ENCODE measurements at places on chromosomes 13 and 19.

DNA sequence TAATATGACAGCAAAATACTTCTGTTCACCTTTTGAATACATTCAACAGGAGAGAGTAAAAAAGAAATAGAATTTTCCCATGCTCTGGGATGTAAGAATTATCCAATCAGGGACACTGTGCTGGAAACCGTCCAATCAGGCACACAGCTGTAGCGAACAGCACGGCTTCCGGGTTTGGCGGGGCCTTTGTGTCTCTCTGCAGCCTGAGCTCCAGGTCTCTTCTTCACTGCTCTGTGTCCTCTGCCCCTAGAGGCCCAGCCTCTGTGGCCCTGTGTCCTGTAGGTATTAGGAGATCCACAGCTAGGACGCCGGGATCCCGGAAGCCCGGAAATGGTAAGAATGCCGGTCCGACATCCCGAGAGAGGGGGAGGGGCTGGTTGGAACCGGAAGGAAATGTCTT is 92.7 kb downstream of the ZNF737 start:
- DNase-seq, result no peak

DNA sequence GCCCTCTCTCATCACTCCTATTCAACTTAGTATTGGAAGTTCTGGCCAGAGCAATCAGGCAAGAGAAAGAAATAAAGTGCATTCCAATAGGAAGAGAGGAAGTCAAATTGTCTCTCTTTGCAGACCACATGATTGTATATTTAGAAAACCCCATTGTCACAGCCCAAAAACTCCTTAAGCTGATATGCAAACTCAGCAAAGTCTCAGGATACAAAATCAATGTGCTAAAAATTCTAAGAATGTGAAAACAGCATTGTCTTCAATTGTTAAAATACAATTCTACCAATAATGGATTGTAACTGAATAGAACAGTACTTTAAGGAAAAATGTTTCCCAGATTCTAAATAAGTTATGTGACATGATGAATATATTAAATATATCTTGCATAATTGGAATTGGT is 2269.2 kb upstream of the PCDH20 start:
- no peak for DNase-seq

DNA sequence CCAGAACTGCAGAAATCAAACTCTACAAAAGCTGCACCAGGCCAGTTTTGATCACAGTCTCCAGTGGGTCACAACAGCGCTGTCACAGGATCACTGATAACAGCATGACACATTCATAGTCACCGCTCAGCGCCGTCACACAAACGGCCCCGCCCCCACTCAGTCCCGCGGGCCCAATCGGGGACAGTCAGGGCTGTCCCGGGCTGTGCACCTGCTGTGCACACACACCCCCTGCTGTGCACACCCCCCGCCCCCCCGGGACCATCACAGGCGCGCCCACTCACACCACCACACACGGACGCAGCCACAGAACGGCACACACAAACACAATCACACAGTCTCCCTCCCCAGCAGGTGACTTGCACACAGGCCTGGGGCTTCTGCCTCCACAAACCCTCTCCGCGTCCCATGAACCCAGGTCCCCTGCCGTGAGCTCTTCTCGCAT is 435 bp upstream of the ZNF382 start:
- peak; percentile 89 for DNase-seq

- no peak for DNase-seq
Measured at GRCh38 chr13:90622541-90622940, 724.9 kb upstream of the MIR17HG start.

GRCh38 chr19:39506944-39507714 is 7.8 kb upstream of the SELENOV start:
- peak; percentile 59 for DNase-seq

- no peak for DNase-seq
Measured at GRCh38 chr13:112530861-112531260, 57.1 kb downstream of the TUBGCP3 start.

DNA sequence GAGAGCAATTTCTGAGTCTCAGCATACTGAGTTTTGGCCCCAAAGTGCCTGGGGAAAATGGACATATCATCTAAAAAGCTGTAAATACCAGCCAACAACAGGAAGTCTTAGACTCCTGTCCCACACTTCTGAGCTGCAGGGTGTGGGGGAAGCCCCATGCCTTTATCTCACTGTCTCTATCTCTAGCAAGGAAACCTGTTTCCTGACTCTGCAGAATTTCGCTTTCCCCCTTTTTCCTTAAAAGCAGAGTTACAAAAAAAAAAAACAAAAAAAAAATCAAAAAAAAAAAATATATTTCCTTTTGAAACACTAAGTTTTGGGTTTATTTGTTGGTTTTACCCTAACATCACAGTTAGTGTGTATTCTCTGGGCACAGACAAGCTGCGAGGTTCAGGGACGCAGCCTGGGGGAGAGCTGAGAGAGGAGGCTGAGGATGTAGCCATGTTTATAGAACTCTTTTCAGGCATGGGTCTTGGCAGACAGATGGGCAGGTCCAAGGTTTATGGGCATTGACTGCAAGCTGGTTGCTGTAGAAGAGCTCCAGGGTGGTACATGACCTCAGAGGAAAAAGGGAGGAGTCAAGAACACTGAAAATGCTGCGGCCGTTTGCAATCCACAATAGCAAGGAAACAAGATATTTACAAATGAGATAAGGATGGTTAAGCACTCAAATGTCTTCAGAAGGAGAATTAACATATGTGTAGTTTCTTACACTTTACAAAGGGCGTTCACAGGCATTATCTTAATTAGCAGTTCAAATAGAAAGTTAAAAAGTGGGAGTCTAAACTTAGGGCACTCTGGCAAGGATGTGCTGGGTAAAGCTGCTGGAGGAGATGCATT is 4.9 kb downstream of the MBNL2 start:
- DNase-seq, result peak; percentile 70

- DNase-seq, result no peak
Measured at GRCh38 chr19:16160943-16161560, 12.3 kb downstream of the CIB3 start.

- no peak for DNase-seq
Measured at GRCh38 chr13:31765138-31765785, 25.9 kb downstream of the RXFP2 start.

- DNase-seq, result peak; percentile 78
Measured at GRCh38 chr19:42129399-42130253, 2.6 kb downstream of the POU2F2 start.

DNA sequence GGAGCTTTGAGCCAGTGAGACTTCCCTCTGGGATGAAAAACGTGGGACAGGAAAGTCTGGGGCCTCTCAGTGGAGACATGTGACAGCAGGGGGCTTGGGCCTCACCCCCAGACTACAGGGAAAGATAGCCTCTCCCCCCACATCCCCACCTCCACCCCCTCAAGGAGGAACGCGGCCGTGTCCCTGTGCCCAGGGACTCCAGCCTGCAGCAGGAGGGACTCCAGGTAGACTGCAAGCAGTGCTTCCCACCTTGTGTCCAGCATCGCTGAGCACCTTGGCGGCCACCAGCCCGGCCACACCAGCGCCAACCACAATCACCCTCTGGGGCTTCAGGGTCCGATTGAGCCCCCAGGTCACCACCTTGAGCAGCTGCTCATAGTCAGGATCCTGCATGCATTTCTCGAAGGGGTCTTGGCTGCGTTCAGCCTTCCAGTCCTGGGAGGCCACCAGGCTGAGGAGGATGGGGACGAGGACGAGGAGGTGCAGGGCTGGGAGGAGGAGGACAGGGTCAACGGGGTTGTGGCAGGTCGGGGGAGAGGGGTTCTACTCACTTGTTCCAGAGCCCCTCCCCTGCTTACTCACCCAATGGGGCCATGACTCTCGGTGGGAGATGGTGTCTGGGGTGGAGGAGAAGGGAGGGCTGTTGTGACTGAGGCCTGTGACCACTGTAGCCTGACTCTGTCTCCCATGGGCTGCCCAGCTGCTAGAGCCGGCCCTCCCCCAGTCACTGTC is 955 bp downstream of the IL4I1 start:
- DNase-seq, result no peak

DNA sequence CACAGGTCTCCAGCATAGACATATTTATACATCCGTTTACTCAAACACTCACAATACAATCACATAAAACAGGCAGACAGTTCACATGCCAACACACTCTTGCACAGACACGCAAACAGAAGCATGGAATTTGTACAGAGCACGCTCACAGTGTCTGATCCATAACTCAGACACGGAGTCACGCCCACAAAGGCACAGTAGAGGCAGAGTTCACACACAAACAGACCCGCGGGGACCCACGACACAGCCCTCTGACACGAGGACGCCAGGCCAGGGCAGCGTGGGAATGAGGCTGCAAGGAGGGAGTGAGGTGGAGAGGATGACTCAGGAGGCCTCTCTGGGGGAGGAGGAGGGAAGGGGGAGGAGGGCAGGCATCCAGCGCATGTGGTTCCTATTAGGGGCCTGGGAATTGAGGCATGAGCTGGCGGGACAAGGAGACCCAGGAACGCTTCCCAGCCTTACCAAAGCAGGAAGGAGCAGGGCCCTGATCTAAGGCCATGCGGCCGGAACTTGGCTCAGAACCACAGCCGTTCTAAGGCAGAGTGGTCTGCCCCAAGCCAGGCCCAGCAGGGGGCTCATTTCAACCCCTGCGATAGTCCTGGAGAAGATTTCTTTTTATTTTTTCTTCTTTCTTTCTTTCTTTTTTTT is 9.1 kb upstream of the OLFM2 start:
- DNase-seq, result no peak

- peak; percentile 47 for DNase-seq
Measured at GRCh38 chr19:37817180-37817981, 38.0 kb upstream of the ZNF573 start.

DNA sequence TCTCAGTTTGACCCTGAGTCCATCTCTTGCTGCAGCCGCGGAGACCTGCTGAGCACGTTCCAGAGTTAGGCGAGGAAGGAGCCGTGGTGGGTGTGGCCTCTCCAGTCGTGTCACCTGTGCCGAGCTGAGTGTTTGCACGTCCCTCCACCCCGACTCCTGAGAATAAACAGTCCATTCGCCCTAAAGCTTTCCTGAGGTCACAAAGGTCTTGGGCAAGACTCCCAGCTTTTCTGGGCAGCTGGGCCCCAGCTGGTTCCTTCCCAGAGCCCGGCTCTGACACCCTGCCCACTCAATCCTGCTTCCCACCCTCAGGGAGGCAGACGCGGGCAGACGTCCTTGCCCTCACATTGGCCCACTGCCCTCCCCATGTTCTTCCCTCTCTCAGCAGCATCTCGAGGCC is 142.2 kb downstream of the KCTD15 start:
- no peak for DNase-seq

DNA sequence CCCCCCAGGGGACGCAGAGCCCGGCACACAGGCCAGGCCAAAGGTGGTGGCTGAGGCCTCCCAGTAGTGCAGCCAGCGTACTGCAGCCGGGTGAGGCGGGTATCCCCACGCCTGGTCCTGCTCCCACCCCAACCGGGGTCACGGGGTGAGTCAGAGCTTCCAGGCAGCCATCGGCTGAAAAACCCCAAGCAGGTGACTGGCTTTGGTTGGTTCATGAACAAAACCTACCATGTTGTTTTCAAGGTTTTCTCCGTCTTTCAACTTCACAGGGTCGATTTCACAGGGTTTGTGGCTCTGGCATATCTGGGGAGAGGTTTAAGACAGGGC is 42.1 kb upstream of the C13orf46 start:
- no peak for DNase-seq

DNA sequence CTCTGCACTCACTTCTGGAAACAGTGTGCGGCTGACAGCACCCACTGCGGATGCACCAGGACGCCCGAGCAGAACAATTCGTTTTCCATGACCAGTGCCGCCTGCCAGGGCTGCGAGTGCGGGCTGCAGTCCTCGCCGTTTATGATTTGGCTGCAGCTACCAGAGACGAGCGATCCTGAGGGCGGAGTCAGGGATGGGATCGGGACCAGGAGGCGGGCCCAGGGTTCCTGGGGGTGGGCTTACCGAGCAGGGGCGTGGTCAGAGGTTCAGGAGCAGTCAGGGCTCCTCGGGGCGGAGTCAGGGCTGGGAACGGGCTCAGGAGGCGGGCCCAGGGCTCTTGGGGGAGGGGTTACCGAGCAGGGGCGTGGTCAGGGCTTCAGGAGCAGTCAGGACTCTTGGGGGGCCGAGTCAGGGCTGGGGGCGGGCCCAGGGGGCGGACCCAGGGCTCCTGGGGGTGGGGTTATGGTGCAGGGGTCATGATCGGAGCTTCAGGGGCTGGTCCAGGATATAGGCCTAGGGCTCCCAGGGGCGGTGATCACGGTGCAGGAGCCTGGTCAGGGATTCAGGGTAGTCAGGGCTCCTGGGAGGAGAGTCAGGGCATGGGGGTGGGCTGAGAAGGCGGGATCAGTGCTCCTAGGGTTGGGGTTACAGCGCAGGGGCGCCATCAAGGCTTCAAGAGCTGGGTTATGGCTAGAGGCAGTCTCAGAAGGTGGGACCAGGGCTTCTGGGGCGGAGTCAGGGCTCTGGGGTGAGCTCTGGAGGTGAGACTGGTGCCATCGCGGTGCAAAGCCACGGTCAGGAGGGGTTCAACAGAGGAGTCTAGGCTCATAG is 1.7 kb downstream of the KLK4 start:
- no peak for DNase-seq

DNA sequence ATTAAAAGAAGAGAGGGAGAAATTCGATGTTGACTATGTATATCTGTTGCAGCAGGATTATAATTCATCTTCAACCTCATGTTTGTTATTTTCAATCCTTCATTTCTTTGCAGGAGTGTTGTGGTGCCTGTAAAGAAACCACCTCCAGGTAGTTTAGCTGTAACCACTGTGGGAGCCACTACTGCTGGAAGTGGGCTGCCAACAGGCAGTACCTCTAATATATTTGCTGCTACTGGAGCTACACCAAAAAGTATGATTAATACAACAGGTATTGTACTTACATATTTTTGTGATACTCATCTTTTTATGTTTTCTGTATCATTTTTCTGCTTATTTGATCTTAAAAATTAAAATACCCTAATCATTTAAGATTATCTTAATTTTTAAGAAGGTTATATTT is 266.5 kb downstream of the NBEA start:
- no peak for DNase-seq
